ENCODE measurements at places on chromosomes 6 and 20. TPM values are rescaled to one million over a fixed set of nuclear protein-coding genes. Genes with fewer than 3 reads are reported as not detected.

GRCh38 chr6:19492636-19493405 is 344.3 kb upstream of the ID4 start:
- DNase-seq, result no peak

DNA sequence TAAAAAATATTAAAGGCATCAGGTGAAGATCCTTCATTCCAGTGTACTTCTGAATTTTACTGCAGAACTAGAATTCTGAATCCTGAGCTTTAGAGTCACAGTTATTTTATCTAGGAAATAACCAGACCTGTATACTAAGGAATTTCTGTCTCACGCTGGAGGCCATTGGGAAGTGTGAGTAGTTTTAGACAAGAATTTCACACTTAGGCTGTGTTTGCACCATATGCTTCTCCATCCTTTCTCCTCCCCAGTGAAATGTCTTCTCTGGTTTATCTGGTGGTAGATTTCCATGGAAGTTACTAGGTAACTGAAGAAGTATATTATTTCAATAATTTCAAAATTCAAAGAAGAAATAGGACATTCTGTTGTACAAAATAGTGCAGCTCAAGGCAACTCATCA is 83.1 kb downstream of the SLC35F1 start:
- no peak for DNase-seq

DNA sequence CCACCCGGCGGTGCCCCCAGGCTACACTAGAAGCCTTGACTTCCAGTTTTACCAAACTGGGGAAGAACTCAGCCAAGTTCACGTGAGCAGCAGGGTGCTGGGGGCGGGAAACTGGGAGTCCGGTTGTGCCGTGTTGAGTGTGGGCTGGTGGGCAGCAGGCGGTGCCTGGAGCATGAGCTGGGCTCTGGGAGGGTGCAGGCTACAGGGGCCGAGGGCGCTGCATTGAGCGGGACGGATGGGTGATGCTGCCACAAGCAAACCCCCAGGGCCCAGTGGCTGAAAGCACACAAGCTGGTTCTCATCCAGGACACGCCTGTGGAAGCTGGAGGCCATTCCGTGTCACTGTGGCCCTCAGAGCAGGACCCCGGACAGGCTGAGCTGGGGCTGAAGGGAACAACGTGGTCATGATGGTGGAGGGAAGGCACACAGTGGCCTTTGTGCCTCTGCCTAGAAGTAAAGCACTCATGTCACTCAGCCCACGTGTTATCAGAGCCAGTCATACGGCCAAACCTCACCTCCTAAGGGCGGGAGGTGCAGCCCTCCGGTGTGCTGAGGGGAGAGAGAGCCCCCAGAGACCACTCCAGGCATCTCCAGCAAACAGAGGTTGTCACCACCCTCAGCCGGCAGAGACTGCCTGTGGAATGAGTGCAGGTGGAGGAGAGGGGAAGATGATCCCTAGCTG is 29.5 kb downstream of the RBM38 start:
- DNase-seq, result no peak

DNA sequence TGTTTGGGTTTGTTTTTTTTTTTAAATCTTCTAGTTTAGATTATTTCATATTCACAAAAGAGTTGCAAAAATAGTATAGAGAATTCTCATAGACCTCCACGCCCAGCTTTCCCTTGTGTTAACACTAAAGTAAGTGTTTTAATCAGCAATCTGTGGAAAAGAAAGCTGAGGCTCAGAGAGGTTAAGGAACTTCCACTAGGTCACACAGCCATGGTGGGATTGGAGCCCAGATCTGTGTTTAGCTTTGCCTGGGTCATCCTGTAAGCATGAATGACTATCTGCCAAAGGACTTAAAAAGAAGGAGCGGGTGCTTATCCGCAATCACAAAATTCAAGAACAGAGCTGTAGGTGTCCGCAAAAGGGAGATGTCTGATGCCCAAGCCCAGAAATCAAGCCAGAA is 60.5 kb downstream of the EDN3 start:
- no peak for DNase-seq

GRCh38 chr20:50415516-50416268 is 94.5 kb upstream of the PTPN1 start:
- DNase-seq, result peak; percentile 82

- DNase-seq, result no peak
Observed at GRCh38 chr6:103699769-103700168, 1160.0 kb downstream of the HACE1 start.

The FOXS1 gene
- total RNA-seq, result 1.5 TPM
